Activated CD8-positive, alpha-beta memory T cell treated with anti-CD3 and anti-CD28 coated beads, Interleukin-2, amount 50 U/mL, for 48 hours (primary cell): ENCODE measurements at places on chromosomes 4 and X.

- DNase-seq: no peak
Observed at GRCh38 chrX:120697053-120697452, 67.2 kb upstream of the C1GALT1C1 start.

DNA sequence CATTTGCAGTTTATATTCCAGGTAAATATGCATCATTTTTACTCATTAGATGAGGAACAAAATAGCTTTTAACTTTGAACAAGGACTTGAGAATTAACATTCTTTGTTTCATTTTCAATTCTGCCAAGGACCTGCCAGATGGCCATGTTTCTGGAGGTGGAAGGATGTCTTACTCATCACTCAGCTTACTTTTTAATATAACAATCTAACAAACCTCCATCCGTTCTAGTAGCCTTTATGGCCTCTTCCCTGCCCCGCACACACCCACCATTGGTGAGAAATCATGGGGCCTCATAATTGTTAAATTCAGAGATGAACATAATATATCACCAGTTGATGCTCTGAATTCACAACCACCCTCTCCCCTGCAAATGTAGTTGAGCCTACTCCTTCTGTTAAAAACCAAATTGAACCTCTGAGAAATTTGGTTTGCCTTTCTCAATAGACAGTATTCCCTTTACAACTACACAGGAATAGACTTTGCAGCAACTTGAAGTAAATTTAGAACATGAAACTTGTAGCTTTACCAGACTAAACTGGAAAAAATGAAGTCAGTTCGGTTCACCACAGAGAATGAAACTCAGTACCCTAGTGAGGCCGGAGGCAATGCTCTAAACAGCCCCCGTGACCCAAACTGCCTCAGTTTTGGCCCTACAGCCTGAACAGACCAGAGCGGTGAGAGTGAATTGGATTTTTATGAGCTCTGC is 50.1 kb upstream of the ACSL4 start:
- no peak for DNase-seq

DNA sequence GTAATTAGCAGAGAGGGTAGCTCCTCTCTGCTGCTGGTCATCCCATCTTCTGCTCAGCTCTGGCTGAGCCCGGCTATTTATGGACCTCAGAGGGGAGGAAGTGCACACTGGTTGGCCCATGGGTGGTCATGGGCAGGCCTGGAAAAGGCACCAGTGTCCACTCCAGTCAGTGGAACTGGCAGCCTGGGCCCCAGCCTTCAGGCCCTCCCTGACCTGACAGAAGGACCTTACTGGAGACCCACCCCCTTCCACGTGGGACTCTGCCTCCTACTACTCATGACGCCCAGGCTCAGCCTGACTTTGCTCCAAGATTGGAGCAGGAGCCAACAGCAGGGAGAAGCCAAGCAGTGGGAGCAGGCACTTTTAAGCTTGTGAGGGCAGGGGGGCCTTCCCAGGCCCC is 8.0 kb upstream of the ART3 start:
- no peak for DNase-seq

DNA sequence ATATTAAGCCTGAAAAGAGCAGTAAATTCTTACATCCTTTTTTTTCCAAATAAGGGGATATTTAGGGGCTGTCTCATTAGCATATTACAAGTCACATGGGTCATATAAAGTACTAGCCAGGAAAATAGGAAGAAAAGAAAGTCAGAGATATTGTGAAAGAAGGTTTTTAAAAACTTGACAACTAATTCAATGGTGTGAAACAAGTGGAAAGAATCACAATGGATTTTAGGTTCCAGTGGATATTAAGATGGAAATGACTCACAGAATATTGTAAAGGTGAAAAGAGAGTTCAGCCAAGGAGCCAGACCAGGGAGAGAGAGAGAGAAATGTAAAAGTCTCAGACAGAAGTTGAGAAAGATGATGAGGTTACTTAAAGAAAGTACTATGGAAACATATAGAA is 297.2 kb downstream of the IQCM start:
- no peak for DNase-seq

GRCh38 chr4:82648356-82648755 is 86.6 kb upstream of the TMEM150C start:
- DNase-seq: no peak

GRCh38 chr4:25788703-25789238 is 74.0 kb downstream of the SEL1L3 start:
- DNase-seq: no peak

DNA sequence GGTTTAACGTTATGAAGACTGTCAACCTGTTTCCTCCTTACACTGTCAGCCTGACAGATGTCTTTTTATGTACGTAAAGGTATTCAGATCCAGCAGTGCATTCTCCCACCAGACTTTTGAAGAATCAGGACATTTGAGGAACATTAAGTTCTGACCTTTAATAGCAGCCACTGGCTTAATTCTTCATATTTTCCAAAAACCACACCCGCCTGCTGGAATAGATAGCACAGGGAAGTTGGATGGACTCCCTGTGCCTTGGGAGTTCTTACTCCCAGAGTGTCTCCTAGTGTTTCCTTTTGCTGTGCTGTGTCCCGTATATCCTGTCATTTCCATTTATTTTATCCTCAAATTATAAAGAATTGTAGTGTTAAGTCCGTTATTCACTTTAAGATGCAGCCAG is 94.5 kb downstream of the AFF1 start:
- DNase-seq: no peak

DNA sequence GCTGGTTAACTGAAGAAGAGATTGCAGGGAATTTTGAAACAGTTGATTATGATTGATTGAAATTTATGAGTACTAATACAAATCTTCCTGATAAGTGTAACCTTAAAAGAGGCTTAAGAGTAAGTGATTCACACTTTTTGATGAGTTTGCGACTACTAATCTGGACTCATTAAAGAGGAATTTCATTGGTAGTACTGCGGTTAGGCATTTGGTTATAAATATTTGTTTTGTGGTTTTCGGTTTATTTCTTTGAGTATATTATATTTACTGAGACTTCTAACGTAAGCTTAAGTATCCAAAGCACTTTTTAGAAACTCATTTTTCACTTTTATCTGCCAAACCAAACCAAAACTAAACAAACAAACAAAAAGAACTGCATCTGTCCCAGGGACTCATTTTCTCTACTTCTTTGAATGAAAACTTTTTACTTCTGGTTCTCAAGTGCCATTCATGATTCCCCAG is 20.7 kb downstream of the SLIT2 start:
- DNase-seq: no peak

DNA sequence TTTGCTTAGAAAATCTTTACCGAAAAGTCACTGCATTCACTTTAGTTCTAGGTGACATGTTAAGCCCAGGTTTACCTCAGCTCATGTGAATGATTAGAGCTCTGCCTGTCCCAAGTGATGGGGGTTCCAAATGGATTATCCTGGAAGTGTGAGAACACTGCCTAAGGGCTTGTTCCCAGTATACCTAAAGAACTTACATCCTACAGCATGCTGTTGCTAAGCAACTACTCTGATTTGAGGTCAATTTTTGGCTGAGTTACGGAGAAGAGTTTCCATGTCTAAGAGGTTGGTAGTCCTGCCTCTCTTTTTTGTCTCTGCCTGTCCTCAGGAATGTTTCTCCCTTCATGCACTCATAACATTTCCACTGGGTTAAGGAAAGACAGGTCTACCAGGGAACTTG is 67.6 kb upstream of the UGT2B15 start:
- DNase-seq: no peak

DNA sequence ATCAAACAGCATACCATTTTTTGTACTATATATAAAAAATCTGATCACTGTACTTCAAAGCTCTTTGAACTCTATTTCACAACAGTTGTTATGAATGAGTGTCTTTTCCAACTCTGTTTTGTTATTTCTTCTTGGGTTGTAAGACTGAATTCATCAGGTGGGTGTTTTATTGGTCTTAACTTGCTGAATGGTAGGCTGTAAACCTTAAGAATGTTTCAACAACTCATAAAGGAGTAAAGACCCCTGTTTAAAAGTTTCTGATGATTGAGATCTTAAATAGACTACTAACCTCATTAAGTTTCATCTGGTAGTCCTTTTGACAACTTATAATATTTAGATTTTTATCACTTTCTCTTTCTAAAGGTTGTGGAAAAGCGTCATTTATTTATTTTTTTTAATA is 18.4 kb upstream of the STAG2 start:
- DNase-seq: no peak

DNA sequence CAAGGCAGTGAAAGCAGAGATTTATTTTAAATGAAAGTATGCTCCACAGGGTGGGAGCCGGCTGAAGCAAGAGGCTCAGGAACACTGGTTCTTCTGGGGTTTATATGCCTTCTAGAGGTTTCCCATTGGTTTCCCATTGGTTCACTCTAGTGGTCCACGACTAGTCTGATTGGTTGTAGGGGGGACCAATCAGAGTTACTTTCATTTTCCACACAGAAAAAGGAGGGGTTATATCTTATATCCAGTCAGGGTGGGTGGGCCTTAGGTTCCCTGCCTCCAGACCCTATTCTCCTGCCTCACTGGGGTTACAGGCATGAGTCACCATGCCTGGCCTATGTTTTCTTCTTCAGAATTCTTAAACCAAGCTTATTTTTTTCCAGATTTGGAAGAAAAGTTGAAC is 101.6 kb downstream of the KLHL8 start:
- DNase-seq: no peak

GRCh38 chr4:184457535-184458249 is 16.7 kb downstream of the IRF2 start:
- DNase-seq: no peak

GRCh38 chrX:47574076-47574546 is 8.1 kb upstream of the TIMP1 start:
- DNase-seq: no peak

- DNase-seq: no peak
Observed at GRCh38 chr4:70392057-70392776, 5.5 kb upstream of the OPRPN start.

DNA sequence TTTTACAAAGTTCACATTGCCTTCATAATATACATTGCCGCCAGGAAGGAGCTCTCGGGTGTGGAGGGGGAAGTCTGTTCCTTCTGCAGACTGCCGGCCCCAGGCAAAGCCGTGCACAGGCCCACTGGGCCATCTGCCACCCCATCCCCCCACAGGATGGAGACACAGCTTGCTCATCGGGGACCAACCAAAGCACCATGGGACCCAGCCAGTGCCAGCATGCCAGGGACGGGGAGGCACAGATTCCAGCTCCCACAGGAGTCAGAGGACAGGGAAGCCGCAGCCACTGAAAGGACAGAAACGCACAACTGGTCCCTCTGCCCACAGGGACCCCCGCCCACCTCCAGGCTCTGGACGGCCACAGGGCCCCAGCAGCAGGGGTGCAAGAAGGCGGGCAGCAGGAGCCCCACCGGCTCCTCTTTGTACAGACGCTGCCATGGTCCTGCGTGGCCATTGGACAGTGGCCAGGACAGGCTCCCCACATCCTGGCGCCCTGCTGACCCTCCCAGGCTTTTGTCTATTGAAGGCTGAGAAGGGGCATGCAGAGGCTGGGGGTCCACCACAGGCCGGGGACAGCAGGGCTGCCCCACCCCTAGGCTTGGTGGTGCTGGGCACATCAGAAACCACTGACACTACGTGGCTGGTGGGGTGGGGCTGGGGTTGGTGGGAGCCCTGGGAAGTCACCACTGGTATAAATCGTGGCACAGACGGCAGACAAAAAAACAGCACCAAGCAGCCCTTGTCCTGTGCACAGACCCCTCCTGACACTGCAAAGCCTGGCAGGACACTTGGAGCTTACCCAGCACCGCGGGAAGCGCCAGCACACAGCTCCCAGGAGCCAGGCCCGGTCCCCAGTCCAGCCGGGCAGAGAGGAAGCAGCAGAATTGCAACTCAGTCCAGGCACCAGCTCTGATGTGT is 89.0 kb downstream of the FAM53A start:
- no peak for DNase-seq

- DNase-seq: no peak
Observed at GRCh38 chrX:150548251-150548650, 20.2 kb upstream of the MTM1 start.

GRCh38 chrX:49184294-49185281 is 1.6 kb downstream of the PRICKLE3 start:
- no peak for DNase-seq

GRCh38 chr4:13584481-13584880 is 40.2 kb upstream of the NKX3-2 start:
- no peak for DNase-seq

DNA sequence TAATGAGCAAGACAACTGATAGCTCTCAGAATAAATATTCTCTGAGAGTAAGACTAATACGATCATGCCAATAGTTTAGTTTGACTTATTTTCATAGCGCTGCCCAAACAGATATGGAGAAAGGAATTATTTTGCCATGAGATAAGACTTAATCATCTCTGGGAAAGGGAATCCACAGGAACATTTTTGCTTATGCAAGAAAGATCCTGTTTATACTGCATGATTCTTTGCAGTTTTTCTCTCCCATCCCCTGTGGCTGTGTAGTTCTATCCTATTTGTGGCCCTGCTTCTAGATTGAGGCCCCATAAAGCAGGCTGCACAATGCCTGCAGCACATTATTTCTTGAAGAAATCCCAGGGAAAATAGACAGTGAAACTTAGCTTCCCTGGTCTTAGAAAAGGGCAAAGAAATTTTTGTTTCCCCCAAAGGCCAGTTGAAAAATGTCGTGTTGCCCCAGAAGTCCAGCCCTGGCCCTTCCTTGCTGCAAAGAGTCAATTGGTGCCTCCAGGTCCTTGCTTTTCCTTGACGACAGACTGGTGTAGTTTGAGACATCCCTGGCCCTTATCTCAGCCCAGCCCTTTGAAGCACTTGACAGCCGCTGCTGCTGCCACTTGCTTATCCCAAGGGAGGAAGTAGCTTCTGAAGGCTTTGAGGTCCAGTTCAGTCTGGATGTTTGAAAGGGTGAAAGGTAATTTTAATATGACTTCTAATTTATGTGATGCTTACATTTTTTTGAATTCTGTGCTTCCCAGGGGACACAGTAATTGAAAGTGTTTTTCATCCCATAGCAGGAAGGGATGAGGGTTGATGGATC is 45.0 kb upstream of the SH3RF1 start:
- no peak for DNase-seq

GRCh38 chr4:86596807-86597206 is 2.7 kb downstream of the PTPN13 start:
- DNase-seq: no peak

- DNase-seq: no peak
Observed at GRCh38 chr4:152045449-152045806, 284.6 kb upstream of the GATB start.

GRCh38 chr4:177016541-177017141 is 223.9 kb upstream of the VEGFC start:
- no peak for DNase-seq

DNA sequence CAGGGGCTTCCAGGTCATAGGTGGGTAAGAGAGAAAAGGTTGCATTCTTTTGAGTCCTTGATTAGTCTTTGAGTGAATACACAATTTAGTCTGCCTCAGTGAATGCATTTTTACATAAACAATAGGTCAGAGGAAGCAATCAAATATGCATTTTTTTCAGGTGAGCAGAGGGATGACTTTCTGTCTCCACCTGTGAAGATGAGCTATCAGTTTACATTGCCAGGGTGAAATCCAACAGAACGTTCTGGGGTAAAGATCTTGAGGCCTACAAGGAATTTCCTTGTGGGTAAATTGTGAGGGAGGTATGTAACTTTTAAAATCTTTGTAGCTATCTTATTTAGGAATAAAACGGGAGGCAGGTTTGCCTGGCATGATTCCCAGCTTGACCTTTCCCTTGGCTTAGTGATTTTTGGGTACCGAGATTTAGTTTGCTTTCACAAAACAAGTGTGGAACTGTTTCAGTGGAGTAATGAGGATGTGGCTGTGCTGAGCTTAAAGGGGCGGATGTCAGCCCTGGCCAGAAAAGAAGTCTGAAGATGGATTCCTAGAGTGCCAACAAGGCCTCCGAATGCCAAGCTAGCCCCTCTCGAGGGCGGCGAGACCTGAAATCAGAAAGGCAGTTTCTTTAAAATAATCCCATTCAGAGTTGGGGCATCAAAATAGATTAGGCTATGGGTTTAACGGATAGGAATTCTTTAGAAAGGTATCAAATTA is 29.5 kb downstream of the TMEM131L start:
- DNase-seq: no peak

- no peak for DNase-seq
Observed at GRCh38 chr4:22848332-22848731, 155.6 kb downstream of the GBA3 start.
